ENCODE measurements at places on chromosomes 12 and 14.

- DNase-seq = no peak
Measured at GRCh38 chr14:105436891-105437722, 17.5 kb downstream of the MTA1 start.

GRCh38 chr14:89674936-89675335 is 257.9 kb upstream of the FOXN3 start:
- no peak for DNase-seq

- DNase-seq = no peak
Measured at GRCh38 chr12:121600702-121601336, 20.0 kb upstream of the KDM2B start.

GRCh38 chr14:22018890-22019289 is 345.3 kb upstream of the OR4E1 start:
- no peak for DNase-seq

GRCh38 chr12:96155781-96156180 is 38.4 kb upstream of the ELK3 start:
- DNase-seq = no peak

GRCh38 chr14:77342726-77343397 is 22.0 kb downstream of the GSTZ1 start:
- DNase-seq = no peak

DNA sequence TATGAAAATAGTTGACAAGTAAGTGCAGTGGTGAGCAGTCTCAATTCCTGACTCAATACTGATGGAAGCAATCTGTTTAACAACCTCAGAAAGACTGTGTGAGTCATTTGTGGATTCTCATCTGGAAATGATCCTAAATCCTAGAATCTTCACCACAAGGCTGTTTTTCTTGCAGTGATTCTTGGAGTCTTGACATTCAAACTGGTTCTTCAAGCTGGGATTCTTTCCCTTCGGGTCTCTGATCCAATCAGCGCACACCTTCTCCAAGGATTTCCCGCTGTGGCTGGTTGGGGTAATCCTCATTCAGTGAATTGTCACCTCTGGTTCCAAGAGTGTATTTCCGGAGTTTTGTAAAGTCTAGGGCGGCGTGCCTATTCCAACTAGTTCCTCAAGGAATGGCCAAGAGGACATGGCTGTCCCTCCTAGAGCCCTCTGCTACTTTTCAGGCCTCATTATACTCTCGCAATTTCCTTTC is 37.7 kb upstream of the FOXJ2 start:
- no peak for DNase-seq

DNA sequence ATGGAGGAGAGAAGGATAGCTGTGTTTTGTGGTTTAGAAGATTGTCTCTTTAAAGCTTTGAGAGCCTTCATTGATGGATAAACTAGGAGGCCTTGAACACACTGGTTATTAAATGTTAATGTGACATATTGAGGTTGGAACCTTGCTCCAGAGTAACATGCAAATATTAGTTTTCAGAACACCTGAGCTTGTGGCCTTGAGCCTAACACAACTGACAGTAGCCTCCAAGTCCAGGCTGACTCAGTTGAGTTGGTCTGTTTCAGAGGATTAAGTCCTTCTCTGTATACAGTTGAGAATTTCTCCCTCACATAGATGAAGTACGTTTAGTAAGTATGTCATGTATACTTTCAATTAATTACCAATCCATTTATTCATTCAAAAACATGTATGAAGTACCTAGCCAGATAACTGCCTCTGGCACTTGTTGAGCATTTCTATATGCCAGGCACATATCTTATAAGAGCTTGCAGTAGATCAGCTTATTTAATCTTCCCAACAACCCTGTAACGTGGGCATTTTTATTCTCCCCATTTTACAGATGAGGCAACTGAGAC is 63.5 kb downstream of the ELK3 start:
- DNase-seq = no peak

- DNase-seq = no peak
Measured at GRCh38 chr12:54628186-54628846, 6.4 kb downstream of the LACRT start.

GRCh38 chr12:1862973-1863372 is 42.6 kb downstream of the LRTM2 start:
- no peak for DNase-seq

- no peak for DNase-seq
Measured at GRCh38 chr12:96314723-96315122, 85.5 kb downstream of the CDK17 start.

DNA sequence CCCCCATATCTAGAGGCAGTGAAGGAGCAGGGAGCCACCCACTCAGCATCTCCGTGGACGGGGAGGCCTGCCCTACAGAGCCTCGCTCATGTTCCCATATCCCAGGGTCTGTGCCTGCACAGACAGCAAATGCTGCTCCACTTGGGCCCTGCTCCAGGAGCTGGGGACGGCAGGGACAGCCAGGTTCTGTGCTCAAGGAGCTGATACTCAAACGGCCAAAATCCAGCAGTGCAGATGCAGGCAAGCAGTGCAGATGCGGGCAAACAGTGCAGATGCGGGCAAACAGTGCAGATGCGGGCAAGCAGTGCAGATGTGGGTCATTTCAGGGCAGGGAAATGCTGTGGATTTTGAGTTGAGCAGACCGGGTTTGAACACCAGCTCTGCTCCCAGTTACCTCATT is 6.2 kb upstream of the SERPINA12 start:
- no peak for DNase-seq

- peak; percentile 82 for DNase-seq
Measured at GRCh38 chr14:103372552-103373304, 12.5 kb upstream of the MARK3 start.

- DNase-seq = no peak
Measured at GRCh38 chr14:95620659-95621059, 65.6 kb upstream of the TCL1B start.

DNA sequence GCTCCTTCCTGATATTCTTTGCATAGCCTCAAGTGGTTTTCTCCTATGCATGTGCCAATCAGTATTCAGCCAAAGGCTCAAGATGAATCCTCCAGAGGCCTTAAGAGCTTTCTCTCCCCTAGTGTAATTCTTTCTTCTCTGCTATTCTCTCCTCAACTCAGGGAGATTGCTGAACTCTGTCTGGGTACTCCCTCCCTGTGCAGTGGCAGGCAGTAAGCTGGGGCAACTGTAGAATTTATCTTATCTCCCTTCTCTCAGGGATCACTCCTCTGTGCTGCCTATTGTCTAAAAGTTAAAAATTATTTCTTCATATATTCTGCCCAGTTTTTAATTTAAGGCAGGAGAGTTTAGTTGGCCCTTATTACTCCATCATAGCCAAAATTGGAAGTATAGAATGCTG is 28.5 kb upstream of the RTRAF start:
- no peak for DNase-seq
